ENCODE measurements at places on chromosomes 2 and 18. TPM values are rescaled to one million over a fixed set of nuclear protein-coding genes. Genes with fewer than 3 reads are reported as not detected.

Gene GALNT13
- total RNA-seq = 0.55 TPM

Gene TMEM37
- 7.0 TPM for total RNA-seq

Gene DNAJC5G
- 37.4 TPM for total RNA-seq

Gene CD28
- 0.24 TPM for total RNA-seq

Gene LINC00305
- total RNA-seq = not detected

Gene DSG1
- 3.8 TPM for total RNA-seq

Gene LYG1
- 5.8 TPM for total RNA-seq

Gene IL36G
- total RNA-seq = not detected

Gene ELOA2
- total RNA-seq = 8.4 TPM

Gene DTYMK
- 30.0 TPM for total RNA-seq

Gene NT5DC4
- 2.9 TPM for total RNA-seq

Gene CACNB4
- 83.8 TPM for total RNA-seq

Gene KIF5C
- total RNA-seq = 146 TPM

Gene GPR39
- 2.7 TPM for total RNA-seq

Gene FZD7
- total RNA-seq = 9.1 TPM

Gene DYNAP
- total RNA-seq = 0.24 TPM

Gene POMC
- total RNA-seq = 77.2 TPM

Gene TTN
- 30.8 TPM for total RNA-seq

Gene HOXD4
- total RNA-seq = 13.3 TPM

Gene ATOH8
- 14.2 TPM for total RNA-seq

Gene GPR17
- total RNA-seq = 0.25 TPM

Gene REG3G
- 69.7 TPM for total RNA-seq

Gene ANKRD62
- 25.5 TPM for total RNA-seq

Gene NPAS2
- 64.2 TPM for total RNA-seq

Gene TRIM54
- total RNA-seq = 46.8 TPM

Gene SOX11
- 0.06 TPM for total RNA-seq

Gene SPDYA
- total RNA-seq = 28.7 TPM

Gene PIEZO2
- 3.0 TPM for total RNA-seq

Gene TBC1D8
- total RNA-seq = 125 TPM

Gene MTLN
- 67.7 TPM for total RNA-seq

Gene ABCB11
- total RNA-seq = 4.6 TPM

Gene MRPL19
- total RNA-seq = 27.9 TPM

Gene TEKT4
- 23.5 TPM for total RNA-seq

Gene SKA1
- 6.6 TPM for total RNA-seq

Gene PLGLB2
- 1.3 TPM for total RNA-seq

Gene CFAP210
- 21.8 TPM for total RNA-seq

Gene RAB27B
- total RNA-seq = 0.93 TPM

Gene DUSP19
- 4.3 TPM for total RNA-seq

Gene PARD3B
- 29.6 TPM for total RNA-seq

Gene KIF1A
- 37.0 TPM for total RNA-seq

Gene STK36
- total RNA-seq = 168 TPM

Gene HOXD13
- 0.31 TPM for total RNA-seq

Gene PLEKHH2
- total RNA-seq = 80.2 TPM

Gene CFC1
- 2.0 TPM for total RNA-seq

Gene NEURL3
- 1.7 TPM for total RNA-seq

Gene ASAP2
- total RNA-seq = 79.0 TPM

Gene POTEE
- 127 TPM for total RNA-seq

Gene SLC30A3
- 130 TPM for total RNA-seq

Gene PROKR1
- 0.50 TPM for total RNA-seq

Gene SERPINB3
- total RNA-seq = 0.74 TPM

Gene PID1
- 8.1 TPM for total RNA-seq

Measured in testis (tissue), 5 donors.